HEK293T (cell line): ENCODE measurements at places on chromosomes 16 and 17.

DNA sequence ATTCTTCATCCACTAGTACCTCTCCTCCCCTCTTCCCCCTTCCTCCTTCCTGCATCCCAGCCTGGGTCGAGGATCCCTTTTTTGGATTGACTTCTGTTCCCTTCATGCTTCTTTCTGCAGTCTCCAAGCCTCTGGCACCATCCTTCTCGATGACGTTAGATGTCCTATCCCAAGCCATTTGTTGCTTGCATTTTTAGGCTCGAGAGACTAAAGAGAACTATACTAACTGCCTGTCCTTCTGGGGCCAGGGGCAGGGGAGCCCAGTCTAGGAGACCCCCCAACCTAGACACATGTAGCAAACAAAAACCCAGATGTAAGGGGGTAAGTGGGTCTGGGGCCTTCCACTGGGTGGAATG lies 23.9 kb downstream of the UNK start:
- no peak for DNase-seq

GRCh38 chr17:45430738-45431530 lies 1.7 kb downstream of the ARHGAP27 start:
- no peak for DNase-seq

- peak; percentile 95 for DNase-seq
These were observed 7.3 kb upstream of the RHOT2 start for GRCh38 chr16:660459-661183.

GRCh38 chr17:78045316-78045715 lies 83.2 kb downstream of the TMC6 start:
- no peak for DNase-seq

DNA sequence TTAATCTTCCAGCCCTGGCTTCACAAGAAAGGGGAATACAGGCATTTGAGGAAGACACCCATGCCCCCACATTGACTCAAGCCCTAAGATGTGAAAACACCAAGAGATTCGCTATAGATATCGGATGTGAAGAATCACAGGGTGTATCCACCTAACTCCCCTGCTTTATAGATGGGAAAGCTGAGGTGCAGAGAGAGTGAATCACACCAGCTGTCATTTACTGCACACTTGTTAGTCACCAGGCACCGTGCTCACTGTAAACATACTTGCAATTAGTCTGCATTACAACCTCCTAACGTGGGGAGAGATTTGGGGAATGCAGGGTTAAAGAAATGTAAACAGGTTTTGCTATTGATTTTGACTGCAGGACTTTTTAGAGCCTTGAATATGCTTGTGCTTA lies 325.5 kb downstream of the C16orf95 start:
- no peak for DNase-seq

DNA sequence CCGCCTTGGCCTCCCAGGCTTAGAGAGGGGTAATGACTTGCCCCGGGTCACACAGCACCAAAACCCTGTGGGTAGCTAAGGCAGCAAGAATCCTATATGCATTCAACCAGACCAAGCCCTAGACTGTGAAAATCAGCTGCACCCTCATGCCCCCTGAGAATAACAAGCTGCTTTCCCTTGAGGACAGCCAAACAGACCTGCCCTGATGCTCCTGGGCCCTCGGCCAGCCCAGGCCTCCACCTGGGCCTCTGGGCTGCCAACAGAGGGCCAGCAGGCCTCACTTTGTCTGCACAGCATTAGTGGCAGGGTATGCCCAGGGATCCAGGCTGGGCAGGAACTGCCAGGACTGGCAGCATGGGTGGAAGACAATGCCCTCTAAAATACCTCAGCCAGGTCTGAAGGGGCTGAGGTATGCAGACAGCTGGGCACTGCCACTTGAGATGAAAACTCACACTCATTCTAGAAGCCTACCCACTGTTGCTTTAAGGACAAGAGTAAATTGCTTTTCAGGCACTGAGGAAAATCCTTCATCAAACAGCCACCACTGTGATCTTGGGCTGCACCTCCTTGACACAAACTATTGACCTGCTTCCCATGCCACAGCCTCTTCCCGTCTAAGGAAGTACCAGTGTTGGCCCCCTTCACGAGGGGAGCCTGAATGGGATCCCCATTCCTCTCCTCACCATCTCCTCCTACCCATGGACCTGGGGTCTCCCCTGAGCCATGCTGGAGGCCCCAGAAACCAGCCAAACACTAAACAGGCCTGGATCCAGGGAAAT lies 8.8 kb downstream of the ST3GAL2 start:
- DNase-seq: no peak

DNA sequence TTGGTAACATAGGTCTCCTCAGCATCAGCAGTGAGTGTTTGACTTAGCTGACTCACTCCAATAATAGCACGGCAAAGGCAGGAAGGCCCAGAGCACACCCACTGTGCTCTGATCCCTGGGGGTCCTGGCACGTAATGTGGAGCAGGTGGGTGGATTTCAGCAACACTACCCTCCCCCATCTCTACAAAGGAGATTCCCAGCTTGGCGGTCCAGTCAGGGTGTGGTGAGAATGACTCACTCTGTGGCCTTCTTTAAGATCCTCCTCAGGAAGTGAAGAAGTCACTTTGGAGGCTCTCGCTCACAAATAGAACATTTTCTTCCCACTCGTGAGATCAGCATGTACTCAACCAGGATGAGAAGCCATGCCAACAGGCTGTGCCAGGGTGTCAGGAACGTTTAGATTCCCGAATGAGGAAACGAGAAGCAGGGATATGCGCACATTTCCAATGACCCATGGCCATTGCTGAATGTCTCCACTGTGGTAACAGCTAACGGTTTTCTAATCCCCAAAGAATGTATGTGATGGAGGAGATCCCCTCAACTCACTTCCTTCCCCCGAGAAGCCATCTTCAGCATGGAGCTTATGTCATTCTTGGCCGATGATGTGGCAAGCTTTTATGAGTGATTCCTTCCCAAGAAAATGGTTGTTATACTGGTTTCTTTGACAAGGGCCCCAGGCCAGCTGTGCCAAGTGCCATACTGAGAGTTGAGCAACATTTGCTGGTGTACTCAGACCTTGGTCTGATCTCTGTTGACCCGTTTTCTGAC lies 365.2 kb downstream of the C16orf95 start:
- DNase-seq: no peak
